Smooth muscle cell of bladder (primary cell): ENCODE measurements at places on chromosomes 3 and 15. TPM values are rescaled to one million over a fixed set of nuclear protein-coding genes. Genes with fewer than 3 reads are reported as not detected.

The PGBD4 gene
- total RNA-seq, result 1.8 and 2.2 TPM in 2 replicates

The ACAP2 gene
- 78.2 and 79.6 TPM in 2 replicates for total RNA-seq

The UCN2 gene
- 0.83 and 1.00 TPM in 2 replicates for total RNA-seq

The GHSR gene
- not detected in 2 replicates for total RNA-seq

The SI gene
- total RNA-seq, result not detected in 2 replicates

The NR2E3 gene
- 0.14 and 0.18 TPM in 2 replicates for total RNA-seq

The RHCG gene
- total RNA-seq, result 0.09 and 0.14 TPM in 2 replicates

The IL12A gene
- total RNA-seq, result 0.43 and 1.6 TPM in 2 replicates

The CLDN16 gene
- under 0.01 TPM in 1 of 2 replicates, not detected in the other for total RNA-seq

The ARPP21 gene
- not detected in 2 replicates for total RNA-seq

The PCLAF gene
- total RNA-seq, result 14.7 and 32.0 TPM in 2 replicates

The HTR3C gene
- total RNA-seq, result not detected in 2 replicates

The STARD9 gene
- 3.7 and 4.0 TPM in 2 replicates for total RNA-seq

The OXSM gene
- 10.5 and 10.8 TPM in 2 replicates for total RNA-seq

The PRSS50 gene
- total RNA-seq, result not detected in 2 replicates

The SCAANT1 gene
- not detected in 2 replicates for total RNA-seq

The CCDC66 gene
- 17.1 and 23.8 TPM in 2 replicates for total RNA-seq

The TRAIP gene
- 1.0 and 1.4 TPM in 2 replicates for total RNA-seq

The MAP6D1 gene
- total RNA-seq, result 0.57 and 1.6 TPM in 2 replicates

The PDZRN3 gene
- 72.0 and 77.3 TPM in 2 replicates for total RNA-seq

The TM4SF18 gene
- total RNA-seq, result under 0.01 and 0.92 TPM in 2 replicates

The SNAPC5 gene
- 28.3 and 31.4 TPM in 2 replicates for total RNA-seq

The NEO1 gene
- 23.8 and 45.1 TPM in 2 replicates for total RNA-seq

The AHSG gene
- total RNA-seq, result not detected in 2 replicates

The NME9 gene
- total RNA-seq, result 0.09 TPM in 1 of 2 replicates, not detected in the other

The AQP9 gene
- not detected in 2 replicates for total RNA-seq

The LRRC58 gene
- 14.2 and 18.2 TPM in 2 replicates for total RNA-seq

The LDHAL6B gene
- total RNA-seq, result not detected in 2 replicates

The TICRR gene
- 0.28 and 0.92 TPM in 2 replicates for total RNA-seq

The ACSBG1 gene
- total RNA-seq, result not detected in 2 replicates

The ISL2 gene
- 0.37 and 0.71 TPM in 2 replicates for total RNA-seq

The CRYGS gene
- 0.43 and 1.0 TPM in 2 replicates for total RNA-seq

The KY gene
- 0.28 and 0.74 TPM in 2 replicates for total RNA-seq

The MLF1 gene
- 8.1 and 12.9 TPM in 2 replicates for total RNA-seq

The PARP16 gene
- total RNA-seq, result 1.8 and 2.1 TPM in 2 replicates

The CIB2 gene
- 2.0 and 2.4 TPM in 2 replicates for total RNA-seq

The SCN5A gene
- total RNA-seq, result 0.37 and 0.43 TPM in 2 replicates

The TGM4 gene
- not detected in 2 replicates for total RNA-seq

The LRTM1 gene
- total RNA-seq, result not detected in 2 replicates

The SEMA7A gene
- total RNA-seq, result 3.8 and 7.0 TPM in 2 replicates

The CHDH gene
- total RNA-seq, result under 0.01 TPM in 2 replicates

The VIPR1 gene
- total RNA-seq, result not detected in 2 replicates

The ANKRD63 gene
- not detected in 2 replicates for total RNA-seq

The ASB14 gene
- total RNA-seq, result under 0.01 TPM in 1 of 2 replicates, not detected in the other

The SSUH2 gene
- total RNA-seq, result under 0.01 TPM in 1 of 2 replicates, not detected in the other

The ZBTB47 gene
- total RNA-seq, result 21.5 and 38.2 TPM in 2 replicates

The PTH1R gene
- under 0.01 and 0.28 TPM in 2 replicates for total RNA-seq

The ZIC1 gene
- total RNA-seq, result not detected in 2 replicates
